Activated CD4-positive, alpha-beta T cell treated with anti-CD3 and anti-CD28 coated beads, Interleukin-2, amount 10 ng/mL, durations not matched to agents 24 days and 14 days (primary cell): ENCODE measurements at places on chromosomes 16 and 17.

- DNase-seq = no peak
- H3K36me3 ChIP-seq = no peaks in the 10 kb centered on the region
- no peaks in the 10 kb centered on the region for H3K4me1 ChIP-seq
- H3K27ac ChIP-seq = no peak overlapping the region
- H3K27me3 ChIP-seq = peaks cover 46% of the 10 kb centered on the region
- no peak overlapping the region for H3K4me3 ChIP-seq
These were observed 112.6 kb upstream of the LHX1 start for GRCh38 chr17:36824678-36825101.

- H3K4me1 ChIP-seq = no peaks in the 10 kb centered on the region
- no peak overlapping the region for H3K4me3 ChIP-seq
These were observed 222.9 kb upstream of the IRX3 start for GRCh38 chr16:54509456-54509855.

GRCh38 chr16:17887963-17888362 lies 417.2 kb upstream of the XYLT1 start:
- H3K27ac ChIP-seq = no peak overlapping the region
- peaks cover 3% of the 10 kb centered on the region for H3K27me3 ChIP-seq
- no peaks in the 10 kb centered on the region for H3K4me1 ChIP-seq
- H3K4me3 ChIP-seq = no peak overlapping the region

DNA sequence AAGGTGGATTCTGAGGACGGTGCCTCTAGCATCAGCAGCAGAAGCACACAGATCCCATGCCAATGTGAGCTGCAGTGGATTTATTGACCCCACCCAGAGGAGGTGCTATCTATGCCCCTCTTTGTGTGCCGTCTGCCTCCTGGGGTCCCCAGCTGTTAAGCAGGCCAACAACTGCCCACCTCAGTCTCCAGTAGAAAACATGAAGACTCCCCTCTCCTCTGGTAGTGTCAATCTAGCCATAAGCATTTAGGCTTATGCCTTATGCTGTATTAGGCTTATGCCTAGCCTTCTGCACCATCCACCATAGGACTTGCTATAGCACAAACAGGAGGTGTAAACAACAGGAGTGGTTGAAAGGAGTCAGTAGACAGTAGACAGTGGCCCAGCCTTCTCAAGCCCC lies 417.9 kb upstream of the C16orf82 start:
- H3K4me1 ChIP-seq = peaks cover 34% of the 10 kb centered on the region
- no peaks in the 10 kb centered on the region for H3K36me3 ChIP-seq
- no peaks in the 10 kb centered on the region for H3K27me3 ChIP-seq

GRCh38 chr17:29294580-29294900 lies 592 bp upstream of the NUFIP2 start:
- no peaks in the 10 kb centered on the region for H3K27me3 ChIP-seq
- H3K36me3 ChIP-seq = peaks cover 18% of the 10 kb centered on the region
- no peak for DNase-seq
- H3K27ac ChIP-seq = peak overlapping the region; percentile 99
- peaks cover 24% of the 10 kb centered on the region for H3K4me1 ChIP-seq

DNA sequence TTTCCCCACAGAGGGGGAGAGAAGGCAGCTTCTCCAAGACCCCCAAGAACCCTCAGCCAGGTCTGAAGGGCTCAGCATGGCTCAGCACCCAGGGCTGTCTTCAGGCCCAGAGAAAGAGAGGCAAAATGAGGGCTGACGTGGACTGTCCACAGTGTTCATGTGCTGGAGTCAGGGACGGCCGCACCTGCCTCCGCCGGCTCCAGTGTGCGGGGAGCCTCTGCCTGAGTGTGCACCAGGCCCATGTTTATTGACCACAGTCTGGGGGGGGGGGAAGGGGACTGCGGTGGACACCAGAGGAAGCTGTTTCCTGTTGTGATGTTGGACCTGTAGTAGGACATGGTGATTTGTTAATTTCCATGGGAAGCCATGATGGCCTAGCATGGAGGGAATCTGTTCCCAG lies 6.9 kb downstream of the MRM1 start:
- no peak for DNase-seq
- H3K36me3 ChIP-seq = peaks cover 27% of the 10 kb centered on the region
- H3K4me1 ChIP-seq = peaks cover 18% of the 10 kb centered on the region
- H3K4me3 ChIP-seq = no peak overlapping the region
